ENCODE measurements at places on chromosomes 11 and 22.

GRCh38 chr11:123260511-123261211, 65.6 kb upstream of the CLMP start:
- DNase-seq, result no peak

- no peak for DNase-seq
These were observed 83.7 kb downstream of the MAML2 start for GRCh38 chr11:96259134-96259830.

GRCh38 chr11:60377401-60378136, 763 bp upstream of the MS4A7 start:
- DNase-seq, result peak; percentile 49

GRCh38 chr11:75689863-75690609, 21.2 kb upstream of the MAP6 start:
- DNase-seq, result peak; percentile 46

- DNase-seq, result no peak
These were observed 796 bp upstream of the SF3B2 start for GRCh38 chr11:66051371-66051765.

GRCh38 chr22:18031695-18032454, 7.5 kb upstream of the MICAL3 start:
- DNase-seq, result no peak

DNA sequence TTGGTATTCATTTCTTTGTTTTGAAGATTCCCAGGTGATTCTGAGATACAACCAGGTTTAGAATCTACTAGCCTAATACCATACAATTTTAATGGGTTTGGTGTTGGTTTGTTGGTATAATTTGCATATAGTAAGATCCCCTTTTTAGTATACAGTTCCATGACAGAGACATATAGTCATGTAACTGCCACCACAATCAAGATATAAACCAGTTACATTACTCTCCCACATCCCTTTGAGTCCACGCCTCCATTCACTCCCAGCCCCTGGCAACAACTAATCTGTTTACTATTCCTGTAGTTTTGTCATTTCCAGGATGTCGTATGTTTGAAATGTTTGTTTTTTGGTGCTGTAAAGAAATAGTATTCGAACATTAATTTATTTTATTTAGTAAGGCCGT, 4.3 kb downstream of the ASRGL1 start:
- DNase-seq, result no peak

DNA sequence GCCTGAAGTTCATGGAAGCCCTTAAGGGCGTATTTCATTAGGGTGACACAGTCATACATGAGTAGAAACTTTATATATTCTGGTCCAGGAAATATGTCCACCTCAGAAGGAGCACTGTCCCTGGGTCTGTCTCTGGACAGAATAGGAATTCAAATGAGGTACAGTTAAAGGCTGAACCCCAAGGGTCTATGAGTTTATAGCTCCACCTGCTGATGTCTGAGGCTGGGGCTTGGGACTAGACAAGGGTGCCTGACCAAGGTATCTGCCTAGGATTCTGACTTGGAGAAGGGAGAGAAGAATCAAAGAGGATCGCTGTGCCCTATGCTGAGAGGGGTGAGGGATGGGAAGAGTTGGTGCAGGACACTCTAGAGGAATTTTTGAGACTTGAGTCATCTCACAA, 14.9 kb downstream of the HEPHL1 start:
- DNase-seq, result no peak

GRCh38 chr11:79121351-79121750, 319.5 kb downstream of the TENM4 start:
- DNase-seq, result no peak

GRCh38 chr11:133978794-133979193, 22.0 kb upstream of the IGSF9B start:
- no peak for DNase-seq

DNA sequence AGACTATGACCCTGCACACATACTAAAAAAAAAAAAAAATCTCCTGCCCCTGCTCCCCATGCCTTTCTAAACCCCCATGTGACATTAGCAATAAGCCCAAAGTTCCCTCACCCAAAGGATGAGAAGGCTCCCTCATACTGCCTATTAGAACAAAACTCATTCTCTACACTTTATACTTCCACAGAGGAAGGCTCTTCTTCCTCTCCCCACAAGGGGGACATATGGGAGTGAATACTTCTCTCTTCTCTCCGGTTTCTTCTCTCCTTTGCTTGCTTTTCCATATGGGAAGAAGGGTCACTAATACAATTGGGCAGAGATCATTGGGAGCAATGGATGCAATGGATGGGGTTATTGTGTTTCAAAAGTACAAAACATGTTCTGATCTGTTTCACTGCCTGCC, 3.3 kb downstream of the OR52L1 start:
- no peak for DNase-seq

DNA sequence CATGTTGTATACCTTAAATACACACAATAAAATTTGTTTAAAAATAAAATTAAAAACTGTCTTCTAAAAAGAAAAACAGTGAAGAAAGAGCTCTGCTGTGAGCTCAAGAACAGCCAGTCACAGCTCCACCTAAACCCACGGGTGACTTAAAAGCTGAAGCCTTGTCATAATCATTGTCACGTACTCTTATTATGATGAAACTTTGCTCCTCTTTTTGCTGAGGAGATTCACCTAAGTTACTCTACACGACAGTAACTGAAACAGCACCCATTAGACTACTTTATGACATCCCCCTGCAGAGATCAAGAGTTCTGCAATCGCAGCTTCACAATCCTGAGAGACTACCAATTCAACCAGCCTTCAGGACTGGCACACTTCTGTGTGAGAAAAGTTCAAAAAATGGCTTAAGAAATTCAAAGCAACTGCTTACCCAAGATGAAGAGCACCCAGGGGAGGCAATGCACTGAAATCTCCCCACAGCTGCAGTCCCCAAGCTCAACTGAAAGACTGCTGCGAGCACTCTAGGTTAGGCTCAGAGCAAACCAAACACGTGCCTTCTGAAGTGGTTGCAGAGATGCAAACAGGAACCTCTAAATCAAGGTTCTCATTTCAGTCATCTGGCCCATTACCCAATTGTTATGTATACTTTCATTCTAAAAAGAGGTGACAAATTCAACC, at the start of gene JAML:
Gene JAML, minus strand, starts transcription at position 501 of the 678 bp plus-strand sequence. CDS start 10,145 bp downstream, outside the sequence.
- DNase-seq, result peak; percentile 38

GRCh38 chr11:100578831-100579311, 108.2 kb upstream of the ARHGAP42 start:
- DNase-seq, result no peak

DNA sequence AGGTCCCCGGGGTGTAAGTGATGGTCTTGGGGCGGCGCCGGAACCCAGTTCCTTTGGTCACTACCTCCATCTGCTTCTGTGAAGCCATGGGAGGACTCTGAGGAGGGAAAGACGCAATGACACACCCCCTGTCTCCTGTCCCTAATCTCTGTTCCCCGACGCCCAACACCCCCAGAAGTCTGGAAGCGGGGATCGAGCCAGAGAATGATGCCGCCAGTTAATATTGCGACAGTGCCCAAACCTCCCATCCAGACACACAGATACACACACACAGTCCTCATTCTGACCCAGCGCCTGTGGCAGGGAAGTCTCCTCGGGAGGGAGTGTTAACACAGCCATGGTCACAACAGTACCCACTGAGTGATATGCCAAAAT, 352 bp downstream of the C22orf23 start:
- no peak for DNase-seq

GRCh38 chr11:85745626-85746025, 59.6 kb upstream of the CCDC89 start:
- DNase-seq, result no peak

DNA sequence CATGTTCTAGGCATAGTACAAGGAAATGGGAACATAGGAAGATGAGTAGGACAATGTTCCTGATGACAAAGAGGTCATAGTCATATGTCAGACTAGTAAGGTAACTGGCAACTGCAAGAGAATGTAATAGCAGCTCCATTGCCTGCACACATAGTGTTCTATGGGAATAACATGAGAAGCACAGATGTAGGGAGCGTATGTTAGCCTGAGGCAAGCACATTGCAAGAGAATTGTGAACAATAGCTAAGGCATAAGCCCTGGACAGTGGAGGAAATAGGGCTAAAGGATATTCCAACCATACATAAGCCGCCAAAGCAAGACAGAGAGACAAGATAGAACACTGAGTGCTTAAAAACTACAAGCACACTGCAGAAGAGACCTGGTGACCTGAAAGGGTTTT, 1017.0 kb upstream of the TENM4 start:
- DNase-seq, result no peak

DNA sequence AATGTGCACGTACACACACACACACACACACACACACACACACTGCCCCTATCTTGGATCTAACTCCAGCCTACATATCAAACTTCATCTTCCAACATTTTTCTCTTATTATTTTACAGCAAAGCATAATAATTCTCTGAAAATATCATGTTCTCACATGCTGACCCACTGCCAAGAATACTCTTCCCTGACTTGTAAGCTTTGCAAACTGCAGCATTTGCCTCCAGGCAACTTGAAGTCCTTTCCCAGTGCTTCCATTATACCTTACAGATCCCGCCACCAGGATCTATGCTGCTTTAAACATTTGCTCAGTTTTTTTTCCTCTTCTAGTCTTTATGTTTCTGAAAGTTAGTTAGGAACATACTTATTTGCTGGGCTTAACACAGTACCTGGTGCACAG, 483.3 kb upstream of the ARHGAP42 start:
- no peak for DNase-seq

DNA sequence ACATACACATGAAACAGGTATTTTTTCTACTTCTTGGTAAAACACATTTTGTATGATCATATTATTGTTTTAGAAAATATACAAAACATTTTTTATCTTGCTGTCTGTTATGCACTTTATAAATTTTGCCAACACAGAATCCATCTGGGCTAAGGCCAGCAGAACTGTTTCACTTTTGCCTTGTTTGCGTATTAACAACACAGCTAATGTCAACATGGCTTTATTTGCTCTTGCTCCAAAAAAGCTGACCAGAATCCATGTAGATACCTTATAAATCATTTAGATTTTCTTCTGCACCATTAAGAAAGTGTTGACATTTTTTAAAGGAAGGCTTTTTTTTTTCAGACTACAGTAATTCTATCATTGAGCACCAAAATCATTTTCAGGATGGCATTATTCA, 58.1 kb upstream of the PGR start:
- DNase-seq, result no peak

DNA sequence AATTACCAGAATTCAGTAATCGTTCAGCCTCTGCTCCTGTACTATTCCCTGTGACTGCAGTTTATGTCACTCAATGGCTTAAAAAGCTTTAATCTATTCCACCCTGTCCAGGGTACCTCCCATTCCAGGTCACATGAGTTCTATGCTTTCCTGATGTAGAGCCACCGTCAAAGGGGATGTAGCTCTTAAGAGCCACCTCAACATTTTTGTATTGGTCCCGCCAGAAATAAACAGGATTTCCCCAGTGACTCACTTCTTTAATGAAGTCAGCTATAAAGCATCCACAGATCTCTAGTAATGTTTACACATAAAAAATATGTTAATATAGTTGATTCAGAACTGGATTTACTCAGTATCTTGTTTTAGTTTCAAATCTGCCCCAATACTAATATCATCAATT, 1.3 kb upstream of the OR8D1 start:
- no peak for DNase-seq

GRCh38 chr22:49760630-49761571, 66.8 kb downstream of the BRD1 start:
- no peak for DNase-seq

- no peak for DNase-seq
These were observed 1.5 kb downstream of the SHANK3 start for GRCh38 chr22:50674130-50674500.

GRCh38 chr11:38460429-38460828, 1862.4 kb upstream of the RAG2 start:
- no peak for DNase-seq

DNA sequence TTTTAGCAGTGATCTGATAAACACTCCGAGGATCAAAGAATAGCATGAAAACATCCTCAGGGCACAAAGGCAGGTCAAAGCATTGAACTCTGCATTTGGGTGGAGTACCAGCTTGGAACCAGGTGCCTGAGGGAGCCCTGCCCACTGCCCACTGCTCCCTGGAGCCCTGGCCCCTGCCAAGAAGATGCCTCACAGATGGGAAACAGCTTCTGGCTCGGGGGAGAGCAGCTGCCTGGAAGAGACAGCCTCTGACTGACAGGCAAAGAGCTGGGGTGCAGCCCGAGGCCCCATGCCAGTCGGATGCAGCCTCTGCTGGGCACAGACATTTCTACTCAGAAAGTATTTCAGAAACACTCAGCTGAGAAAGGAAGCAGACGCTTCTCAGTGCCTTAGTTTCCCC, 13.2 kb downstream of the LMO1 start:
- DNase-seq, result no peak

DNA sequence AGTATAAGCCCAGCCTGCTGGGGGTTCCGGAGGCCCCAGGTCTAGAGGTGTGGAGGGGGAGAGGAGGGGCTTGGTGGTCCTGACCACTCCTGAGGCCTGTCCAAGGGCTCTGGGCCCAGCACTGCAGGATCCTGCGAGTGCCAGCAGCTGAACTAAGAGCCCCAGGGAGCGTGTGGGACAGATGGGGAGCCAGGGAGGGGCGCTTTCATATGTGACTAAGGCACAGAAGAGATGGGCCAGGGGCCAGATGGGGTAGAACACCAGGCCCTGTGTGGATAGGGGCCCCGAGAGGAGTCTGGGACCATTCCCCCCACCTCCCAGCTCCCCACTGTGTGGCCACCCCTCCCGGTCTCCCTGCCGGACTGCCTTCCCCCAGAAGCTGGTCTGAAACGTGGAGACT, 18.4 kb downstream of the MAFF start:
- no peak for DNase-seq

- no peak for DNase-seq
These were observed 54.9 kb downstream of the NTM start for GRCh38 chr11:131425285-131425684.

DNA sequence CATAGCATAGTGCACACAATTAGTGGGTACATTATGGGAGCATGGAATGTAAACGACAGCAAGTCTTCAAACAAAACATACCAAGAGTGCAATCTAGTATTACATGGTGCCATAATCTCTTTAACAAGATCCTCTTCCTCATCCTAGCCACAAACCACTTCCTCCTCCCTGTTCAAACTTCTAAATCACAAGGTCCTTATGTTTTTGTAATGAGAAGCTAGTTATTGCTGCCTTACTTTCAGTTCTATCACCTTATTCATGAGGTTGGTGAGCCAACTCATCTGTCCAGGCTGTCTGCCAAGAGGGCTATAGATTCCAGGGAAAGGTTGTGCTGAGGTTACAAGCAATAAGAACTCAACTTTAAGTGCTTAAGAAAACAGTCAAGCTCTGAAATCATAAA, 195.4 kb upstream of the ARHGAP20 start:
- DNase-seq, result no peak

- no peak for DNase-seq
These were observed 861.3 kb downstream of the TBC1D22A start for GRCh38 chr22:47623763-47624148.

- no peak for DNase-seq
These were observed 33.0 kb upstream of the PITPNB start for GRCh38 chr22:27952091-27952490.

- DNase-seq, result no peak
These were observed 34.4 kb downstream of the ZNF195 start for GRCh38 chr11:3344327-3345174.

All from GM10248 (cell line).